Hematopoietic multipotent progenitor cell treated with erythropoietin and hydrocortisone succinate and interleukin-3 and kit ligand, for 15 days (in vitro differentiated cells): ENCODE measurements at places on chromosomes 16 and 17.
A peak's percentile ranks its signal among the peaks of the same experiment; 100 is the strongest.

DNA sequence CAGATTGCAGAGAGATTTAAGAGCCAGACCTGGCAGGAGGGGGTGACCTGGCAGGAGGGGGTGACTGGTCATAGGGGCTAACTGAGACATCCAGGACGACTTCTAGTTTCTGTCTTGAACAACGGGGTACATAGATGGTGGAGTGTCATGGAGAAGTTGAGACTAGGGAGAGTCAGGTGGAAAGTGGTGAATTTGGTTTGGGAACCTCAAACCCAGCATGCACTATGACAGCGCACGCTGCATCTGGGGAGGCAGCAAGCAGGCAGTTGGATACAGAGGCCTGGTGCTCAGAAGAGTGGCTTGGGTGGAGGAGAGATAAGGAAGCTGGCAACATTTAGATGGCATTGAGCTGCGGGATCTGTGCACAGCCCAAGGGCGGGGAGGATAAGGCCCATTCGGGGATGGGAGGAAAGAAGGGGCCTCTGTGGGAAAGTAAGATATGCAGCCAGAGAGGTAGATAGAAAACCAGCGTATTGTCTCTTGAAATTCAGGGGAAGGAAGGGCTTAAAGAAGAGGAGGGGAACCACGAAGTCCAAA lies 4.5 kb downstream of the RIPOR1 start:
- peak; percentile 88 for DNase-seq

GRCh38 chr17:13601776-13602551 lies at the start of gene HS3ST3A1:
Gene HS3ST3A1, minus strand, starts transcription at chr17:13601929. Its CDS starts 800 bp downstream, at chr17:13601129.
- DNase-seq: no peak

DNA sequence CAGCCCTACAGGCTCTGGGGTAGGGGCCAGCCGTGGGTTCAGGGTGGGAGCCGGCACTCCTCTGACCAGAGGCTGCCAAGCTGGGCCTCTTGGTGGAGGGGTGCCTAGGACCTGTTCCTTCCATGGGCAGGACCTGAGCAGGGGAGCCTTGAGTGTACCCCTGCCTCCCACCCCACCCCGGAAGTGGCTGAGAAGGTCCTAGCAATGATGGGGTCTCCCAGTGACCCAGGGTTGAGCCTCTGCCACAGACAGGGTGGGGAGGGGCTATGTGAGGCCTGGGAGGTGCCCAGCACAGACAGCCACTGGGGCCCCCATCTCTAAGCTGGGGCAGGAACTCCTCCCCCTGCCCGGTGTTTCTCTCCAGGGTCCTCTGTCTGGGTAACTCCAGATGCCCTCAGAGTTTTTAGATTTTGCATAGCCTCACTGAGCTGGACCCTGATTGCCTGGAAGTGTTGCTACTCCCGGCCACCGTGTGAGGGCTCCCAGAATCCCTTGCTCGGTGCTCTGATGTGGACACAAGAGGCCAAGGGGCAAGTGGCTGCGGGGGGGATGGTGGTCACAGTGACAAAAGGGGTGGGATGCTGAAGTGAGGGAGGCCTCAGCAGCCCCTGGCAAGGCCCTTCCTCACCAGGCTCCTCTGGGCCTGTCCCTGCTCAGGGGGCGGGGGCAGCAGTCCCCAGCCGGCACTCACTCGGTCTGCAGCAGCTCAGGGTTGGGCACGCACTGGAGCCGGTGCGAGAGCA lies 6.4 kb upstream of the MTSS2 start:
- DNase-seq: no peak

GRCh38 chr17:35808240-35808961 lies 883 bp upstream of the TAF15 start:
- no peak for DNase-seq

GRCh38 chr17:60359415-60359814 lies 32.5 kb downstream of the USP32 start:
- no peak for DNase-seq

DNA sequence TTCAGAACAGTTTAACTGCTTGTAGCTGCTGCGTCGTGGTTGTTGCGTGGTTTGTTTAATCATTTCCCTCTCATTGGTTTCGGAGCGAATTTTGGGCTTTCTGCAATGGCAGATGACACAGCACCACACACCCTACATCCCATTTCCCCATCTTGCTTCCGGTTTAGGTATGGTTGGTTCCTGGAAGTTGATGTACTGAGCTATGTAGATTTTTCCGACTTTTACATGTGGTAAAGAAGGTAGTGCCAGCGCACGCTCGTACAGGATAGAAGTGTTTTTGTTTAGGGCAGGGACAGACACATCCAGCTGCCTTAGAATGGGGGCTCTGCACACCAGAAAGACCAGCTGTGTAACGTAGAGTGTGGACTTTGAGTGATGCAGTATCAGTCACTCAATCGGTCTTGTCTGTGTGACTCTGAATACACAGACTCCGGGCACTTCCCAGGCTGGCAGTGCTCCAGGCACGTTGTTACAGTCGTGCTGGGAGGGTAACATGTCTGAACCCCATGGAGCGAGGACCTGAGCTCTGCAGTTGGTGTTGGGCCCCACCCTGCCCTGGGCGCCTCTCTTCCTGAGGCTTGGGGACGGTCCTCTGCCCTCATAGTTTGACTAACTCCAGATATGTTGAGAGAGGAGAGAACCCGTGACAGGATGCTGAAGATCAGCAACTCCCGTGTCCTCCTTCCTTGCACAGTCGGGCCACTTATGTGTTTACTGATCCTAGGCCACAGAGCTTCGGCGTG lies 172.0 kb upstream of the CHMP6 start:
- DNase-seq: no peak

DNA sequence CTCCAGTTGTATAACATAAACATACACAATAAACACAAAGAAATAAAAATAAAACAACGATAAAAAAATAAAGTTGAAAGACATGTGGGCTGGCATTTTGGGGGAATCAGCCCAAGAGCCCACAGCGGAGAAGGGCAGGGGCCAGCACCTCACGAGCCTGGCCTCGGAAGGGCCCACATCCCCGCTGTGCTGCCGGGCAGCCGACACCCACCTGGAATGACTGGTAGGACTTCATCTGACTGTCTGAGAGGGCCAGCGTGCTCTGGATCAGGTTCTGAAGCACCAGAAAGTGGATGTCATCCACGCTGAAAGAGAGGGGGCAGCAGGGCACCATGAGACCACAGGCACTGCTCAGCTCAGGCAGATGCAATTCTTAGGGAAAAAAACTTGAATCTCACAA lies 73.5 kb downstream of the GTF3C1 start:
- DNase-seq: no peak

DNA sequence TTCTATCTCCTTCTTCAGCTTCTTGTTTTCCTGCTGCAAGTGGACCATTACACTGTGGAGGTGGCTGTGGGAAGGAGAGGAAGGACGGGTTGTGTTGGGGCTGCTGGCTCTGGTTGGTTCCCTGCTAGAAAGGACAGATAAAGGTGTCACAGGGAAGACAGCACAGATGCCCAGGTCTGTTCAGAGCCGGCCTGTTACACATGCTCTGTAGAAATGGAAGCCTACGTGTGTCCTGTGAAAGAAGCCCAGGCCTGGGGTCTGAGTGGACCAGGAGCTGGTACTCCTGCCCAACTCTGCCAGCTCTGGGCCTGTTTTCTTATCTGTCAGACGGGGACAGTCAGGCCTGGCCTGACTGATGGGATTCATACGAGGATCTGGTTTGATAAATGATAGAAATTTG lies 26.4 kb downstream of the DHX38 start:
- no peak for DNase-seq

DNA sequence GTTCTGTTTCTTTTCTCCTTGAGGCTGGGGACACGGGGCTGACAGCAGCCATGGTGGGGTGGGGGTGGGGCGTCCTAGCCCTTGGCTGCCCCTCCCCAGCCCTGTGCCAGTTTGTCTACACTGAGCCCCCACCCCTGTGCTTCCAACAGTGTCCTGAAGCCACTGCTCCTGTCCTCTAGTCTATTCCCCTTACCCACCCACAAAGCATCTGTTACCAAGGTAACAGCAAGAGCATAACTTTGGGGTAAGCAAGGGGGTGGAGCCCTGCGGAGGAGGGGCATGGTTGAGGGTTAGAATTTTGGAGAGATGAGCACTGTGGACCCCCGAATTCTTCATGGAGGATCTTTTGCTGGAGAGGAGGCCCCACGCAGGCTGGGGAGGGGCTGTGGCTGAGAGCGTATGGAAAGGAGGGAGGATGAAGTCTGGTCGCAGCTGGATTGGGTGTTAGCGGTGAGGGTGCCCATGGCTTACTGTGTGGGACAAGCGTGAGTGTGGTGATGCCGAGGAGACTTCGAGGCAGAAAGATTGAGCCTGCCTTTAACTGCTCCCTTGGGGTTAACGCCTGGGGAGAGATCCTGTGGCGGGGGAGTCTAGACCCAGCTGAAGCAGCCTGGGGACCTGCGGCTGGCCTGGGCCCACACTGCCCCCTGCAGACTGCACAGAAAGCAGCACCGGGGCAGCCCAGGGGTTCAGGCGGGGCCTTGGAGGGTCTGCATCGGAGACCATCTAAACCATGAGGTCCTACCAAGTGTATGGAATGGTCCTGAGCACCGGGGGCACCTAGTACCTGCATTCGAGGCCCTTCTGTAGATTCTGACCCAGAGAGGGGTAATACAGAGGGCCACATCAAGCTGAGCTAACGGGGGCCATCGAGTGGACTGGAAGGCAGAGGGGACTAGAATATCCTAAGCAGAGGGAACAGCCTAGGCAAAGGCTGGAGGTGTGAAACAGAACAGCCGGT lies 6.1 kb upstream of the STAC2 start:
- DNase-seq: no peak

GRCh38 chr16:50967827-50968612 lies 183.1 kb downstream of the SALL1 start:
- no peak for DNase-seq

GRCh38 chr16:82658796-82659195 lies 32.0 kb downstream of the CDH13 start:
- DNase-seq: no peak

DNA sequence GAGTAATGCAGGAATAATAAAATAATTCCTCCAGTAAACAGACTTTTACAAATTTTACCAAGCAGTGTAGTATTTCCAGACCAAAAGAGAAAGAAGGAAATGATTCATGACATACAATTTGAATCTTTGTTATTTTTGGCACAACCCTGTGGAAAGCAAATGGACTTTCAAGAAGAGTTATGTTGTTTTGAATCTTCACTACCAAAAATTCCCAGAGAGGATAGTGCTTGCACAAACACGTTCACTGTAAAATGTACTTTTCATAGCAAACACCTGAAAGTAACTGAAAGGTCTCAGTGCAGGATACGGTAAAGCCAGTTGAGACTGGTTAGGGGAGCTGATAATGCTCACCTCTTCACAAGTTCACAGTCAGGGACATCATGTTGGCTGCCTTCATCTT lies 107.1 kb downstream of the USP22 start:
- DNase-seq: no peak

DNA sequence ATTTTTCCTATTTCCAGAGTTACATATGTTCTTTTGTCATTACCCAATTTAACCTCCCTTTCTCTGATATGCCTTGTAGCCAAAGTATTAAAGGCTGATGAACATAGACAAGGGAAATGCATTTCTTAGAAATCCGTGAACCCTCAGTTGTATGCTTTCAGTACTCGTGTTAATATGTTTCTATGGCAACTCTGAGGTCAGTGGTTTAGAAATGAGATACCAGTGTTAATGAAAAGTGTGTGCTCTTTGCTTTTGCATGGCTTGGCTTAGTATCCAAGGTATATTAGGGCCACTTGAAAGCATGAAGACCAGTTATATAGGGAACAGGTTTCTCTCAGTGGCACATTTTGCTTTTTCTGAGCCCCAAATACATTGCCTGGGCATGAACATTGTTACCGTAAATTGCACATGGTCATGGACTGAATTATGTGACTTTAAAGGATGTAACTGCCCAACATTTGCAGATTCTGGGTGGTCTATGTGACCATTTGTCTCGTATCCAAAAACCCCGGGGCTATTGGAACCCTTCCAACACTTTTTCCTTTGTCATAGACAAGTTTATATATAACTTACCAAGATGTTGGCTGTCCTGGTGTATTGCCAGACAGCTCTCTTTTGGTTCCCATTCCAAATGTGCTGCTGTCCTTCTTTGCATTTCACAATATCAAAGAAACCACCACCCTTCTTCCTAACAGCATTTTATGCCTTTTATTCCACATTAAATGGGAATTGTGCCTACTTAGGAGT lies 17.5 kb downstream of the ABHD15 start:
- no peak for DNase-seq

- no peak for DNase-seq
Measured at GRCh38 chr16:2500430-2500917, 13.3 kb upstream of the ATP6V0C start.

DNA sequence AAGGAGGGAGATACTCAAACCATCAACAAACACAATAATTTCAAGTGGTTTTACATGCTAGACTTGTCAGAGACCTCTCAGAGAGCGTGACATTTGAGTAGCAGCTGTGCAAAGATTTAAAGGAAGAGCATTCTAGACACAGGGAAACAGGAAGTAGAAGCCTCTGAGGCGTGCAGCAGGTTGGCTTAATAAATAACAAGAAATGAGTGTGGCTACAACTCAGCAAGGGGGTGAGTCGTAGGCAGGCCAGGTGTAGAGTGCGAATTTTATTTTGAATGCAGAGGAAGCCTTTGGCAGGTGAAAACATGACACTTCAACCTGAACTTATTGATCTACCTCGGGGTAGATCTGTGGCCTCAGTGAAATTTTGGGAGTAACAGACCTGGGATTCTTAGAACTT lies 73.2 kb upstream of the MRTFB start:
- DNase-seq: no peak

GRCh38 chr17:3738562-3739295 lies 15.0 kb downstream of the HASPIN start:
- no peak for DNase-seq

GRCh38 chr16:87705771-87706277 lies 60.0 kb downstream of the KLHDC4 start:
- DNase-seq: no peak

DNA sequence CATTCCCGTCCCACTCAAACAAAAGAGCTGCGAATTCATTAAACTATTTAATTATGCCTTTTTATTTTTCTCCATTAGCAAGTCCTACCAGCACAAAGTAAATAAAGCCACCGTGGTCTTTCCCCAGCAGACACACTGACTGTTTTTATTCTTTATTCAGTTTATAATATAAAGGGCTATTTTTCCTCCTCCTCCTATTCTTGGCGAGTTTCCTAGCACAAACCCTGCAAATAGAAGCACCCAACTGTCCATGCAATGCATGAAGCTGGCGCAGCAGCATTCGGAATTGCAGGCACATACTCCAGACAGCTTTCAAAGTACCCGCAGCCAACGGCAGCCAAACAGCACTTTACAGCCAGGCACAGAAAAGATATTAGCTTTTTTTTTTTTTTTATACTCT lies 583.4 kb upstream of the PSMD7 start:
- no peak for DNase-seq

- no peak for DNase-seq
Measured at GRCh38 chr16:15775209-15775608, 81.6 kb downstream of the MYH11 start.

GRCh38 chr16:68786685-68787418 lies 49.8 kb downstream of the CDH1 start:
- no peak for DNase-seq

GRCh38 chr16:19294156-19294649 lies 8.7 kb downstream of the CLEC19A start:
- no peak for DNase-seq

GRCh38 chr16:66084306-66084705 lies 282.2 kb upstream of the CDH5 start:
- no peak for DNase-seq
